WERI-Rb-1 (cell line): ENCODE measurements at places on chromosomes 3 and 15.

- DNase-seq = no peak
These were observed 55.1 kb upstream of the SLC25A26 start for GRCh38 chr3:66165660-66166059.

DNA sequence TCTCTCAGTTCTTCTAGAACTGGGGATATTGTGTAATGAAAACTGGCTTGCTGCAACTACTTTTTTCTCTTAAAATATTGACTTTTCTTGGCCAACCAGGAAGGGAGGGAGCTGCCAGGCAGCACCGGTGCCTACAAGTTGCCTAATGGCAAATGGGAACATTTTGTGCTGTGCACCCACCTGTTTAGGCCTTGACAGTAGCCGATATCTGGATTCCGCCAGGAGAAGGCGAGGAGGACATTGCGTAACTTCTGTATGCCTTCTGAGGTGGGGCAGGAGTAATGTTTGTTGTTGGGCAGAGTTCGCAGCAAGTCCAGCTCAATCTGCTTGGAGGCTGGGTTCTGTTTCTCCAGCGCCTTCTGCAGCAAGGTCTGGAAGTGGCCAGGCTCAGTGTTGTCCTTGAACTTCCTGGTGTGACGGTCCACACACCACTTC is 64.9 kb downstream of the TBC1D2B start:
- DNase-seq = no peak

- DNase-seq = no peak
These were observed 163.4 kb upstream of the NR2E3 start for GRCh38 chr15:71646767-71647486.

DNA sequence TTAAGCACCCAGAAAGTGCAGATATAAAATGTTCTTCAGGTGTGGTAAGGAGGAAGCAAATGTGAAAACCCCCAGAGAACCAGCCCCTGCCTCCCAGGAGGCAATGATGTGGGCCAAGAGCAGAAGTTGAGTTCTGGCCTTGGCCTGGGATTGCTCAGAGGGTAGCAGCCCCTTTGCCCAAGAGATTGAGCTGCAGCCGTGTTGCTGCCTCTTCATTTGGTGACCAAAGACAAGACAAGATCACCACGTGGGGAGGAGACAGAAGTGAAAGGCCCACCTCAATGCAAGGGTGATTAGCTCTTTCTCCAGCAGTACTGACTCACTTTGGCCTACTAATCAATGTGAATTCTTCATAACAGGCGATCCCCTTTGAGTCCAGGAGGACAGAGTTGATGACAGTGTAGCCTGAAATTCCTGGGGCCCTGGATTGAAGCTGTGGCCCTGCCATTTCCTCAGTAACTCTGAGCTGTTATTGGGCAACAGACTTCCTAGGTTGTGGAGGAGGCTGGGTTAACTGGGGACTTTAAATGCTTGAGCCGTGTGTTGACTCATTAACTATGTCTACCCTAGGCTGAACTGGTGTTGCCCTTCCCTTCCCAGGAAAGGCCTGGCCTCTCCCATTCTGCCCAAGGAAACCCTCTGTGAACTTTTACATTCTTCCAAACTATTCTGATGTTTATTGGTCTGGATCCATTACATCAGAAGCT is 86.5 kb downstream of the ST6GAL1 start:
- no peak for DNase-seq

GRCh38 chr15:71853543-71853942 is 43.2 kb downstream of the NR2E3 start:
- no peak for DNase-seq

DNA sequence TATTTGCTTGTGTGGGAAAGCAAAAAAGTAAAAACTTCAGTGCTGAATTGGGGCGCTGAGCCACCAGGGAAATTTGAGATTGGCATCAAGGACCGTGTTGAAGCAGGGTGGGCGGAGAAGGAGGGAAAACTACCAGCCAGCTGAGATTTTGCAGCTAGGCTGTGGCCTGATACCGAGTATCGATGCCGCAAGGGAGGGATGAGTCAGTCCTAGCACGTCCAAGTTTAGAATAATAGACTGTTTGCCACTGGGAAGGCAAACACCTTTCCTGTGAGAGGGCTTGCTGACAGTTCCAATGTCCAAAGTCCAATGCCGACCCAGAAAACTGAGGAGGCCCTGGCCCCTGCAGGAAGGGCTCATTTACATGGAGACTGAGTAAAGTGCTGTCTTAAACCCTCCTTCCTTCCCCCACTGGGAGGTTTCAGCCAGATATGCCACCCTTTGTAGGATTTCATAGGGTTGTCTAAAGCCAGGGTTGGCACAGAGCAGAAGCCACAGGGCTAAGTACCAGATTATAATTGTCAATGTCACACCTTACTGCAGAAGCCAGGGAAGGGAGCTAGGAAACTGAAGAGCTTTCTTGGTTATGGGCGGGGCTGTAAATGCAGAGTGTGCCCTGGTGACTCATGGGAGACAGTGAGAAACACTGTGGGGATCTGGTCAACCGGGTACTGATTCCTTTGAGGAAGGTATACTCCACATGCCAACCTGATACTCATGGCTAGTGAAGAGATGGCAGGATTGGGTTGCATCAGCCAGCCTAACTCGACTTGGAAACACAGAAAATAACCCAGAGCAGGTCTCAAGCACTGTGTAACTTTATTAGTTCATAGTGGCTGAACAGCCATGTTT is 28.4 kb upstream of the PIK3CB start:
- DNase-seq = no peak

GRCh38 chr3:32913790-32914446 is 37.5 kb upstream of the CCR4 start:
- no peak for DNase-seq

GRCh38 chr3:100852840-100853239 is 140.4 kb downstream of the ABI3BP start:
- no peak for DNase-seq

- DNase-seq = no peak
These were observed 8.6 kb upstream of the PPM1L start for GRCh38 chr3:160747422-160747821.

- no peak for DNase-seq
These were observed 33.8 kb downstream of the MBNL1 start for GRCh38 chr3:152302521-152303021.

- DNase-seq = no peak
These were observed 271.4 kb upstream of the PPP2R3A start for GRCh38 chr3:135694142-135694541.

DNA sequence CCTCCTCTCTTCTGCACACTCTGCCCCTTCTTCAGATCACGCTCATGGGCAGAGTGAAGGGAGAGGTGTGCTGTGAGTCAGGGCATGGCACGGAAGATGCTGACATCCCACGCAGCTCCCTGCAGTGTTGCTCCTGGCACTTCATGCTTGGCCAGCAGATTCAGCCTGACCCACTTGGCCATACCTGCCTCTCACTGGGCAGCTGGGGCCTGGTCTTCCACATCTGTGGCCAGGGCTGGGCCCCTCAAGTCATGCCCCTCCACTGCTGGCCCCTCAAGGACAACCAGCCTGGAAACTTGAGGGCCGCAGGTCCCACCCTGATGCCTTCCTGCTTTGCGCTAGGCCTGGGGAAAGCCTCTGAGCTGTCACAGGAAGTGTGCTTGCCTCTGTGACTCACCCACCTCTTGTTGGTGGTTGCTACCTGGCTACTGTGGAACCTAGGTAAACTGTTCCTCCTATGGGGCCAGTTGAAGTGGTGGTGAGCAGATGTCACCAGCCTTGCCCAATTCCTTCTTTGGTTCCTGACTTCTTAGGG is 48.7 kb downstream of the BSN start:
- DNase-seq = no peak

- DNase-seq = no peak
These were observed 163.9 kb downstream of the THSD4 start for GRCh38 chr15:71278989-71279756.

DNA sequence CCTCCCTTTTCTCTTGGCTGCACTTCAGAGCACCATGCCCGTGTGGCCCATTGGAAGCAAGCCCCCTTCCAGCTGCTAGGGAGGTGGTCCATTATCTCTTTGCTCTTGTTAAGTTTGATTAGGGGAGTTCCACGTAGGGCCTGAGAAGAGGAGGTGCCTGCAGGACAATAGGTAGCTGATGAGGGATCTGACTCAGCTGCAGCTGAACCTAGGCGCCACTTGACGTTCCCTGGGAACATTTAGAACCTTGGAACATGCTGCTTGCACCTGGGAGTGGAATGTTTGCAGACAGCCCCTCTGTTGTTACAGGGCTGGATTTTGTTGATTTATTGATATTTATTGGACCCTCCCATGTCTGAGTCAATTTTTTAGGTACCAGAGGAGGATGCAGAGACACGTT is 4.7 kb downstream of the SMAD3 start:
- no peak for DNase-seq

DNA sequence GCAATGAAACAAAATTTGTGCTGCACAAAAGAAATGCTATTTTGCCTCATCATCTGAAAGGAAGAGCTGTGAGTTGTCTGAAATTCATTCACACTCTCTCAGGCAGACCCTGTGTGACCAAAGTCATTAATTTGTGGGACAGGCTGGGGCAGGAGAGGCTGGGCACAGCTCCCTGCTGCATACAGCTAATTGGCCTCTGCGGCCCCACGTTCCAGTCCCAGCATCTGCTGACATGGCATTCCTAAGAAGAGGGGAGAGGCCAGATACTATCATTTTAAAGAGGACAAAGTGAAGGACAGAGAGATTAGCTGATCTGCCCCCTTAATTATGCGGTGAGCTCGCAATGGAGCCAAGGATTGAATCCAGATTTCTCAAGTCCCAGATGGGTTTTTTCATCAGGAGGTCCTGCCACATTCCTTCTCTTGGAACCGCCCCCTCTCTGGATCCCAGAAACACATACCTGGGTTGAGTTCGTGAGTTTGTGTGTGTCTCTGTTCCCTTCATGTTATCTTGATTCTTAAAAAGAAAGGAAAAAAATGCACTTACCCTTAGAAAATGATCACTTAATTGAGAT is 25.1 kb downstream of the POLR2M start:
- DNase-seq = no peak

- DNase-seq = no peak
These were observed 28.0 kb downstream of the CSPG4 start for GRCh38 chr15:75684648-75685047.

GRCh38 chr3:163644172-163644571 is 1434.1 kb downstream of the SI start:
- no peak for DNase-seq

- no peak for DNase-seq
These were observed 9.6 kb upstream of the TAGLN3 start for GRCh38 chr3:111989061-111989678.

- no peak for DNase-seq
These were observed 889.0 kb upstream of the CFAP20DC start for GRCh38 chr3:59938828-59939227.

- DNase-seq = no peak
These were observed 134.4 kb downstream of the TMCO5A start for GRCh38 chr15:38068626-38069391.

- no peak for DNase-seq
These were observed 932 bp downstream of the GSK3B start for GRCh38 chr3:120093119-120093910.

DNA sequence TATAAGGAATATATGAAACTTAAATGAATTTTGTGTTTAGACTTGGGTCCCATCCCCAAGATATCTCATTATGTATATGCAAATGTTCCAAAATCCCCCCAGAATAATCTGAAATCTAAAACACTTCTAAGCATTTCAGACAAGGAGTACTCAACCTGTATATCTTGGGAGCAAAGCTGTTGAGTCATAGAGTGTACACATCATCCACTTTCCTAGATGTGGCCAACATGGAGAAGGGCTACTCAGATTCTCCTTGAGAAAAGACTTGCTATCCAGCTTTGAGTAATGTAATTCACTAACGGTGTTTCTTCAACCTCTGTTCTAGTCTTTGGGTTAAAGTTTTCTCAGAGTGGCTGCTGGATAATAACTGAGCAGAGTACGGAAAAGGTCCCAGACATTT is 215.5 kb upstream of the POU1F1 start:
- no peak for DNase-seq

DNA sequence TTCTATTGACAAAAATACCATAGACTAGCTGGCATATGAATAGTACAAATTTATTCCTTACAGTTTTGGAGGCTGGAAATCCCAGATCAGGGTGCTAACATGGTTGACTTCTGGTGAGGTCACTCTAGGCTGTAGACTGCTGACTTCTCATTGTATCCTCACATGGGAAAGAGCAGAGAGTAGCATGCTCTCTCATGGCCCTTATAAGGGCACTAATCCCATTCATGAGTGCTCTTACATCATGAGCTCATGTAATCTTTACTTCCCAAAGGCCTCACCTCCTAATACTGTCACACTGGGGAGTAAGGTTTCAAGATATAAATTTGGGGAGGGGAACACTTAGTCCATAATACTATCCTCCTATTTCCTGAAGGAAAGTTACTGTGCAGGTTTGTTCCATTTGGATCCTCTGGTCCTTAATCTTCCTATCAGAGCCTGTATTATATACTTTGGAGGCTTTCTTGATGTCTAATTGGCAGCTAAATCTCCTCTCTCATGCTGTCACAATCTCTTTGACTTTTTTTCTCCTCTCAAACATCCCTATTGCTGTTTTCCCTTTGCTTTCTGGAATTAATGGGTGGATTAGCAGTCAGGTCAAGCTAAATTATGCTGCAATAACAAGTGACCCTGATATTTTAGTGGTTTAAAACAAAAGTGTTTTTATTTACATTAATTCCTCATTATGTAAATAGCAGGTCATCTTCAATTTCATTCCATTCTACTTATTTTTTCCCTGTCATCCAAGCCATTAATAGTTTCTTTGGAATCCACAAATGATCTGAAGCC is 23.1 kb upstream of the LEKR1 start:
- DNase-seq = no peak

DNA sequence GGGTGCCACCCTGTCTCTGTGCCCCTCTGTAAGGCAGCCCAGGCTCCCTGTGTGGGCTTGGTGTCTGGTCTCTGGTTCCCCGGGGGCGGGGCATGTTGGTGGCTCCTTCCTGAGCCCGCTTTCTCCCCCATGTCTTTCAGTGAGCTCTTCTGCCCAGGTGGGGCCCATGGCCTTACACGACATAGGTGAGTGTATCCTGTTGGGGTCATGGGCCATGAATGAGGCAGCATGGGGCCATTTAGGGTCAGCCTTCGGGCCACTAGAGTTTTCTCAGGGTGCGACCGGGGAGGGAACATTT is 195.1 kb downstream of the UBE3A start:
- DNase-seq = peak; percentile 2

DNA sequence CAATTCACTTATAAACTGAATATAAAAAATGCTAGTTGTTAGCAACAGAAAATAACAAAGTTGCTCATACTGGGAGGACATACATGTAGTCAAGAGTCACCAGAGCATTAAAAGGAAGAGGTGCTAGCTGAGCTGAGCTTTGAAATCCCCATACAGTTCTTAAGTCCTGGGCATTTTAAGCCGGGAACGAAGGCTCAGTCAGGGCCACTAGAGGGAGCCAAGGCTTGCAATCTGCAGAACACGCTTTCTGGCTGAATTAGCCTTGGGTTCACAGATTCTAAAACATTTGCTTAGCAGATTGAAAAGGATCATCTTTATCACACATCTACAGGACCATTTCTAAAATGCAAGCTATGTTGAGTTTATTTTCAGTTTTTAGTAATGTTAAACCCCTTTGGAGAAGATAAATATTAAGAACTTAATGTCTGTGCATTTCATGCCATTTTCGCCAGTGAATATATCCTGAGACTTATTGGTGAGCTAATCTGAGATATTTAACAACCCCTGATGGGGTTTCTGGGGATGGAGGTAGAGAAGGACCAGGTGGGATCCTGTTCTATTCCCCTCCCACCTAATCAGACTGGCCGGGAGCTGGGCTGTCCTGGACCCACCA is 26.3 kb upstream of the MNS1 start:
- peak; percentile 81 for DNase-seq
